ENCODE measurements at places on chromosomes 13 and 19.

DNA sequence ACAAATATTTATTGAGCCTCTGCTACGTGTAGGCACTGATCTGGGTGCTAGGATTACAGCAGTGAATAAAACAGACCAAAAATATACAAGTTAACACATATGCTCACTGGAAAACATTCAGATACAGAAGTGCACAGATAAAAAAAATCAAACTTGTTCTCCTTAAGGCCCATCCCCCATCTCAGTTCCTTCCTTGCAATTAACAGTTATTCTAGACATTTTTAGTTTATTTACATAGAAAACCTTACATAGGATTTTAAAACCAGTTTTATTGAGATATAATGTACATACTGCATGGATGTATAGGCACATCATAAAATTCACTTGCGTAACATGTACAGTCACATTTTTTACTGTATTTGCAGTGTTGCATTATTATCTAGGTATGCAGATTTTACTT is 36.5 kb upstream of the HMGB1 start:
- DNase-seq, result no peak

DNA sequence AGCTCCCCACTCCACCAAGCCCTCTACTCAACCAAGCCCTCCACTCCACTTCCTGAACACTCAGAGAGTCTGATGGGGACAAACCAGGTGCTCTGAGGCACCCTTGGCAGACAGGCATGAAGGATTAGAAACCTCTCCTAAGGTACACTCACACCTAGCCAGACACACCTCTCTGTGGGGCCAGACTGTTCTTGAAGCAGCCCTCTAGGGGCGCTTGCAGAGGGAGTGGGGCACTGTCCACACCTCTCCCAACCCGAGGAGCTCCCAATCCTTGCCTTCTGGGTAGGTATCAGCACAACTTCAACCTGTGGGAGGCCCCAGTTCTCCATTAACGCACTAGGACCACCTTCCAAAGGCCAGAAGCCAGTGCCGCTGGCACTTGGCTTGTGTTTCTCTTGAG is 108.7 kb upstream of the VSTM2B start:
- DNase-seq, result no peak

- DNase-seq, result no peak
These were observed 613.2 kb upstream of the SLITRK5 start for GRCh38 chr13:87057807-87058520.

DNA sequence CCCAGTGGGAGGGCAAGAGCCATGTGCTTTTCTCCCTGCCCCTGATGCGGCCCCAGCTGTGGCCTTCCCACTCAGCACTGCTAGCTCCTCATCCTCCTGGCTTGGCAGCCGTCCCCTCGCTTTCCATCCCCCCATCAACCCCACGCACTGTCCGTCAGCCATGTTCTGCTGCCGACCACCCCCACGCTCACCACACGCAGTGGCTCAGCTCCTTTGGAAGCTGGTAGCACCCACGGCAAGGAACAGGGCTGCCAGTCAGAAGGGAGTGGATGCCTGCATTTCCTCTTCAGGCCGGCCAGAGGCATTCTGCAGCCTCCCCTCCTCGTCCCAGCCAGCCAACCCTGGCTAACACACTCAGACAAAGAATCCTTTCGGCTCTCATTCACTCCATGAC is 6.3 kb downstream of the CALM3 start:
- DNase-seq, result no peak

GRCh38 chr13:83935566-83935965 is 53.3 kb upstream of the SLITRK1 start:
- DNase-seq, result no peak

- DNase-seq, result peak; percentile 84
These were observed 73.5 kb upstream of the C13orf46 start for GRCh38 chr13:114047358-114047881.

DNA sequence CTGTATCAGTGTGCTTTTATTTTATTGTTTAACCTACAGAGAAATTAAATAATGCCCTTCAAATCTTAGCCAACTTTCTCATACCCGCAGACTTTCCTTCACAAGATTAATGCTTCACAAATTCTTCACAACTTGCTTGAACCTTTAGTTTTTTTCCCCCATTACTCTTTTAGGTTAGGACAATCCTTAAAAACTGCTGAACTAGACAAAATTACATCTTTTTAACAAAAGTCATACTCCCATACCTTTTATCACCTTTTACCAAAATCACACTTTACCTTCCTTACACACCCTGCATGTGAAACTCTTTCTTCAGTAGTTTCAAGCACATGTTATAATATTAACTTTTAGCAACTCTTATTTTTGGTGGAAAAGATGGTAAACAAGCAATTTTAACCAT is 58.5 kb downstream of the SCGB2B2 start:
- DNase-seq, result no peak

DNA sequence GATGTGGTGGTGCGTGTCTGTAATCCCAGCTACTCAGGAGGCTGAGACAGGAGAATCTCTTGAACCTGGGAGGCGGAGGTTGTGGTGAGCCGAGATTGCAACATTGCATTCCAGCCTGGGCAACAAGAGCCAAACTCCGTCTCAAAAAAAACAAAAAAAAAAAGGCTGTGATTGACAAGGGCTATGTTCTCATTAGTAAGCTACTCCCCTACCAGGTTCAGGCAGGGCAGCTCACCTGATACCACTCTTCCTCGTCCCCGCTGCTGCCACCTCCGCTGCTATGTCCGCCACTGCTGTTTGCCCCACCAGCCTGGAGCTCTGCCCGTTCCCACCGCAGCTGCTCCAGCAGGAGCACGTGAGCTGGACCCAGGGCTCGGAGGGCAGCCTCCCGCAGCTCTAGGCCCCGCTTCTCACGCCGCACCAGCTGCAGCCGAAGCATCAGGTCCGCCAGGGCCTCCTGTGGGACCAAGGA is 9.4 kb downstream of the USHBP1 start:
- no peak for DNase-seq

- DNase-seq, result no peak
These were observed 105.6 kb upstream of the SERP2 start for GRCh38 chr13:44267980-44268379.

DNA sequence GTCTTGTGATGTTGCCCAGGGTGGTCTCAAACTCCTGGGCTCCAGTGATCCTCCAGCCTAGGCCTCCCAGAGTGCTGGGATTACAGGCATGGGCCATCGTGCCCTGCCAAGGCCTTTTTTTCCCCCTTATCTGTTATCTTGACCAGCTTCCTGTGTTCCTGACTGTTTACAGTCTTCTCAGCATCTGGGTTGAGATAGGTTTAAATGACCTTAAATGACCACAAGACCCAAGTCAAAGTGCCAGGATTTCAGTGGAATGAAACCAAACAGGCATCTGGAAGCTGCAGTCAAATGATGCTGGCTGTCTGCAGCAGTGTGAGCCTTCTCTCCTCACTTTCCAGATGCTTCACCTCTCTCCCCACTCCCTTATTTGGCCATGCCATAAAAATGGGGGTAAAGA is 114.2 kb upstream of the CLDN10 start:
- DNase-seq, result no peak

DNA sequence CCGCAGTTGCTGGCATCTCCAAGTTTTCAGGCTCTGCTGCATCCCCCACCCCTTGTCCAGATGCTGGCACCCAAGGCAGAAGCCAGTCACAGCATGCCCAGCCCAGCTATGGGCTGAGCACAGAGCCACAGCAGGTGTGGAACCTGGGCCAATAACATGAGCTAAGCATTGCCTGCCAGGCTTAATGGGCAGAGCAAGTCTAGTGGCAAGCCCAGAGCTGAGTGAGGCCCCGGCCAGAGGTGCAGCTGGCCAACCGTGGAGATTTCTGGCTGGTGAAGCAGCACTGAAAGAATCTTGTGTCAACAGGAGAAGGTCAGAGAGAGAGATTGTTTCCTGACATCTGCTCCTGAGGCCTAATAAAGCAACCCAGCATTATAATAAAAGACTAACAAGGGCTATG is 111.0 kb downstream of the B3GLCT start:
- DNase-seq, result no peak

DNA sequence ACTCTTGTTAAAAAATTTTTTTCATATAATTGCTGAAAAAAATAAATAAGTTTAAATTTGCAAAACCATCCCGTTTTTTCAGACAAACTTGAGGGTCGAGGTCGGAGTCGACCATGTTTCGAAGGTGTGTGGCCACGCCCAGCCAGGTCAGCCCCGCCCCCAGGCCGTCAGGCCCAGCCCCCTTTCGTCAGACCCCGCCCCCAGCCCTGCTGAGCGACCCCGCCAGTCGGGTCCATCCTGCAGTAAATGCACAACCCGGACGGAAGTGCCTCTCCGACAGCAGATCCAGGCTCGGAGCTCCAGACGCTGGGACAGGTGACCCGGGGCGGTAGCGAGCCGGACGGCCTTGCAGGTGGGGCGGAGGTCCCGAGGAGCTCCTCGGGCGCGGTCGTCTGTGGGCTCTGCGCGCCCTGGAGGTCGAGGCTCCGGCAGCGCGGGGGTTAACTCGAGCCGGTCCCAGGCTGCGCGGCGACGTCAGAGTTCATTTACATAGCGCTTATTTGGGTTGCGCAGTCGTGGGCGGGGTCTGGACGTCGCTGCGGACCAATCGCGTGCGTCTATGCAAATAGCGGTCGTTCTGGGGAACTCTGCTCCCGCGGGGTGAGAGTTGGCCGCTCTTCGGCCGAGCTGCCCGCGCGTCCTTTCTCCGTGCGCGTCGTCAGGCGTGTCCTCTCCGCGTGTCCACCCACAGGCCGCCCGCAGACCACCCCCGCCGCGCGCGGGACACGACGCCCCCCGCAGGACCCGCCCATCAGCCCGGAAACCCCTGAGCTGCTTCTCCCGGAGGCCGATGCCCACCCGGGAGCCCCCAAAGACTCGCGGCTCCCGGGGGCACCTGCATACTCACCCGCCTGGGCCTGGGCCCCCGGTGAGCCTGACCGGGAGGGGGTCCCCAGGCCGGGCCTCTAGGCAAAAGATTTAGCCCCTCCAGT is at the start of gene OCEL1:
TSS of gene OCEL1 (plus strand) at position 225 of the 932 bp plus-strand sequence. CDS start at position 247, 22 bp downstream.
- DNase-seq, result peak; percentile 96

GRCh38 chr19:31992750-31993149 is 352.7 kb upstream of the ZNF507 start:
- no peak for DNase-seq

All from GM13977 (cell line).